ENCODE measurements at places on chromosomes 1 and 21.

DNA sequence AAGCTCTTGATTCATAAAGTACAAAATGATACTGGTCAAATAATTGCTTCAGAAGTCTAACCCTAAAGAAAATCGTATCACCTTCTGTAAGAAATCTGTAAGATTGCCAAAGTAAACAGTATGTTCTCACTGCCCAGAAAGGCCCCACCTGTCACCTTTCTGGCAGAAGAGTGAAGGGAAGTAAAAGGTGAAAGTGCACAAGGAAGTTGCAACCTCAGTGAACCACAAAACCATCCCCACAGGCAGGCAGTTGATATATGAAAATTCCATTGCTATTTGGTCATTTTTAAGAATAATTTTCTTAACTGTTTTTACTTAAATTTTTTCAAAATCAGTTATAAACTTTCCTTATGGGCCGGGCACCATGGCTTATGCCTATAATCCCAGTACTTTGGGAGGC, 48.5 kb upstream of the FBXO28 start:
- no peak for DNase-seq

DNA sequence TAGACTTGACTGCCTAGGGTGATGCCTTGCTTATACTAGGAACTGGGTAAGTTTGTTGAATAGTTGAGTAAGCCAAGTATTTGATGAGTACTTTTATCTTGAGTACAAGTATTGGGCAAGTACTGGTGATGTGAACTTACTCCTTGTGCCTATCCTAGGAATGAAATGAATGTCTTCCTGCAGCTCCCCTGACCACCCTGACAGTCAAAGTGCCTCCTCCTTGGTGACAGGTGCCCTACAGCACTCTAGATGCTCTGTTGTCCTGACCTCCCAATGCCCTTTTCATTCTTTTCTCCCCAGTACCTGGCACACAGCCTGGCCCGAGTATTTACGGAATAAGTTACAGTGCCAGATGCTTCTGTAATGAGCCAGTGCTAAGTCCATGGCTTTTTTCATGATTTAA, 25.5 kb downstream of the PCSK9 start:
- DNase-seq: no peak

GRCh38 chr1:224727351-224728289, 111.5 kb downstream of the CNIH3 start:
- DNase-seq: no peak

DNA sequence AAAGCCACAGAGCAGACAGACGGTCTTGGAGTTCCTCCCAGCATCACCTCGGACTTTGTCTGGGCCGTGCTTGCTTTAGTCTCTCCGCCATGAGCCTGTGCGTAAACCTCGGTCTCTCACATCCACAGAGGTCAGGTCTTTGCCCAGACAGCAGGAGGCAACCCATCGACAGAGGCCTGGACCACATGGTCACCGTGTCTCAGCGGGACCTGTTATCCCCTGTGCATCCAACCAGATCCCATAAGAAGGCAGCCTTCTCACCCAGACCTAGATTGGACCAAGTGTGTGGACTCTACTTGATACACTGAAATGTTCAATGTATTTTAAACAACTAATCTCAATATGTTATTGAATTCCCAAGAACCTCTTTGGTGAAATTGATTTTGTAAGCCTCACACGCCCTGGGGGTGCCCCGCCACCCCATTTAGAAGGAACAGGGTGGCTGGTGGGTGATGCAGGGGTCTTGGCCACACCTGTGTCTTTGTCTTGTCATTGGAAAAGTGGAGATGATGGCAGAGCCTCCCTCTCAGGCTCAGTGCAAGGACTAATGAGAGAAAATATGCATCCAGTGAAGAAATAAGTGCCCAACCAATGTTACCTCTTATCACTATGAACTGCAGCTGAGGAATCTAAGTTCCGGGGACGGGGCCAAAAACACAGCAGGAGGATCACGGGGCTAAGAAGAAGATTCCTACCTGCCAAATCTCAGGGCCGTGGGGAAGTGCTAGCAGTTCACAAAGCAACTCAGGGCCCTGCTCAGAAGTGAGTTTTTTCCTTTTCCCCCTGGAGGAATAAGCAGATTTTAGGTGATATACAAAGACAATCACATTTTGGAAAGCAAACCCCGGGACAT, 101.6 kb upstream of the BACE2 start:
- no peak for DNase-seq

DNA sequence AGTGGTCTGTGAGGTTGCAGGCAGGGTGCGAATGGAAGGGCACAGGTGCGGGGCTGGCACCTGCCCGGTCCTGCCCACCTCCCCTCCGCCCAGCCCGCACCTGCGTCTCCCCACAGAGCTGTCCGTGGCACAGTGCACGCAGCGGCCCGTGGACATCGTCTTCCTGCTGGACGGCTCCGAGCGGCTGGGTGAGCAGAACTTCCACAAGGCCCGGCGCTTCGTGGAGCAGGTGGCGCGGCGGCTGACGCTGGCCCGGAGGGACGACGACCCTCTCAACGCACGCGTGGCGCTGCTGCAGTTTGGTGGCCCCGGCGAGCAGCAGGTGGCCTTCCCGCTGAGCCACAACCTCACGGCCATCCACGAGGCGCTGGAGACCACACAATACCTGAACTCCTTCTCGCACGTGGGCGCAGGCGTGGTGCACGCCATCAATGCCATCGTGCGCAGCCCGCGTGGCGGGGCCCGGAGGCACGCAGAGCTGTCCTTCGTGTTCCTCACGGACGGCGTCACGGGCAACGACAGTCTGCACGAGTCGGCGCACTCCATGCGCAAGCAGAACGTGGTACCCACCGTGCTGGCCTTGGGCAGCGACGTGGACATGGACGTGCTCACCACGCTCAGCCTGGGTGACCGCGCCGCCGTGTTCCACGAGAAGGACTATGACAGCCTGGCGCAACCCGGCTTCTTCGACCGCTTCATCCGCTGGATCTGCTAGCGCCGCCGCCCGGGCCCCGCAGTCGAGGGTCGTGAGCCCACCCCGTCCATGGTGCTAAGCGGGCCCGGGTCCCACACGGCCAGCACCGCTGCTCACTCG, 23.3 kb downstream of the FTCD start:
- DNase-seq: no peak

- DNase-seq: no peak
Observed at GRCh38 chr1:15039017-15039648, 114.4 kb upstream of the TMEM51 start.

DNA sequence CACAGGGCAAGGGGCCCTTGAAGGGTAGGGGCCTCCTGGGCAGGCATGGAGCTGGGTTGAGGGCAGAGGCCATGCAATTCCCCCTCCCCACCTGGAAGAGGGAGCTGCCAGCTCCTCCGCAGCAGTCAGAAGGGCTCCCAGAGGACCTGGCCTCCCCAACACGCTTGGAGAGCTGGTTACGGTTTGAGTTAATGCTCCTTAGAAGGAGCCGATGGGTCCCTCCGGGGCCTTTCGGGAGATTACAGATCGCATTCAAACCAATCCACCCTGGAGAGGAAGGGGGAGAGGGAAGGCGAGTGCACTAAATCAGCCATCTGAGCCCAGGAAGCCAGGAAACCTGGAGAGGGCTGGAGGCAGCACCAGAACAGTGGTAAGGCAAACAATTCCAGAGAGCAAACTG, 106.3 kb upstream of the CSF3R start:
- no peak for DNase-seq

DNA sequence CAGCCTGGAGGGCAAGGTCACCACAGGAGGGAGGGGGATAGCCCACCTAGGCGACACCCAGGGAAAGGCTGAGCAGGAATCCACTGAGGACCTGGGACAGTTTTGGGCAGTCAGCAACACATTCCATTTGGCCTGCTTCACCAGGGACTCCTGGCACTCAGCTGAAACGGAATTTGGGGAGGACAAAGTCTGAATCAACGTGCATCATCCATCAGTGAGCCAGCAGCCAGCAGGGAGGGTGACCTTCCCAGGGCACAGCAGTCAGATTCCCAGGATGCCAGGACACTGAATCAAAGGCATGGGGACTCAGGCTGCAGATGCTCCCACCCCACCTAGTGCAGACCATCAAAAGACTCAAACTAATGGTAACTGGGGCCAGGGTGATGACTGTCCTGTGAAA, 4.6 kb downstream of the SH3BP5L start:
- no peak for DNase-seq

GRCh38 chr1:21878009-21878773, 58.9 kb downstream of the HSPG2 start:
- DNase-seq: no peak

DNA sequence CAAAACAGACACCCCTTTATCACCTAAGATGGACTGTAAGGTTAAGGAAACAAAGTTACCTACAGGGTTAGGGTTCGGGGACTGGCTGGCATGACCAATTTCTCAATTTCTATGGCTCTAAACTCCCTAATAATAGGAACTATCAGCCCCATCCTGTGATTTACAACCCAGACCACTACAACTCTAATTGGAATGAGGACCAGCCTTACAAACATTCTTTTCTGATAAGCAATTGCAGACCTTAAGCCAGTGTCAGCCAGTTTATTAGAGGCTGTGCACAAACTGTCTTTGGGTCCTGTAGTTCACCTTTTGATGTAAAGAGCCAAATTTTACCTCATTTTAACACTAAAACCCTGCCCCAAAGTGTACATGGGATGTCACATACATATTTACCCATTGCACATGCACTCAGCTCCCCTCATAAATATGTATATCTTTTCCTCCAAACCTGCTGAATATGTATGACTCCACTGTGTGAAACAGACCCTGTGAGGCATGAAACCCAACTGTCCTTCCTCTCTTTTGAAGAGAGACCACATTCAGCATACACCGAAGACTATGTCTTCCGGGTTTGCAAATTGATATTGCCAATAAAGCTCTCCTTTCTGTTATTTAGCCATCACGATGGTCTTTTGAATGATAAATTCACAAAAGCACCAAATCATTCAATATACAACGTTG, 7.3 kb upstream of the APP start:
- DNase-seq: no peak

DNA sequence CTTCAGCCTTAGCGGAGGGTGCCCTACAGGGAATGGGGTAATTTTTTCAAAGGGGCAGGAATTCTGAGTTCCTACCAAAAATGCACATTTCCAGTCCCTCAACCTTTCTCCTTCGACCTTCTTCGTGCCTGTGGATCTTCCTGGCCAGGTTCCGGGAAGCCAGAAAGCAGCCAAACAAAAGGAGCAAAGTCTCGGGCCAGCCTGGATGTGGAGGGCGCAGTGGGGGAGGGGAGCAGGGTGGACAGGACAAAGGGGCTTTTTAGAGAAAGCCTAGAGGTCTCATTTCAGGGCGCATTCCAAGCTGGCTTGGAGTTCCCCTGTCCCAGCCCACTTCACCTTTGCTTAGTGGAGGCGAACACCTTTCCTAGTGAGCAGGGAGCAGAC, 2.9 kb upstream of the INAVA start:
- DNase-seq: no peak
